ENCODE measurements at places on chromosomes 16 and 17.

DNA sequence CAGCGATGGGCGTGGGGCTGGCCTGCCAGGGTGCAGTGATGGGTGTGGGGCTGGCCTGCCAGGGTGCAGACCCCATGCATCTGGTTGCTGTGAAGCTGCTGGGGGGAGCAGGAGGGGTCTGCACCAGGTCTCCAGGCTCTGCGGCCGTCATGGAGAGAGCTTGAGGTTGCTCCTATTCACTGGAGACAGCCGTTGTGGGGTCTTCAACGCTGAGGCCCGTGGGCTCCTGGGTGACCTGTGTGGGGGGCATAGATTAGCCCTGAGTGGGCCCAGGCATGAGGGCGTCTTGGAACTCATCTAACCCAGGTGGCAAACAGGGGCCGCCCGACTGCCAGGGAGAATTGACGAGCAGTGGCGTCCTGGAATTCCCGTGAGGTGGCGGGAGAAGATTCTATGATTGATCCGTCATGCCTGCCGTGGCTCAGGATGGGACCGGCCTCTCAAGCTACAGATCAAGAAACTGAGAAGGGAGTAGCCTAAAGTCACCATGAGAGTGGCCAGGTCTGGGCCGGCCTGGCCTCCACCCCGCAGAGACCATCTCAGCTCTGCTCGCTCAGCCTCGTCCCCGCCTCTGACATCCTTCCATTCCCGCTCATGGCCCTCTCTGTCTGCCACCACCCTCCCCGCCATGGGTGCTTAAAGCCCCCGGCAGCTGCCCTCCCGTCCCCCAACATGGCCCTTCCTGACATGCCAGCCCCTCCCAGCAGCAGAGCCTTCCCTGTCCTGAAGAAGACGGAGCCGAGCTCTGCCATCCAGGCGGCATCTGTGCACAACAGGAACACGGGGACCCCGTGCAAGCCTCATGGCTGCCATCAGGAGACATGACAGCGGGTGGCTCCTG is 50.7 kb upstream of the ACSF3 start:
- DNase-seq, result no peak

GRCh38 chr17:65121916-65122806 is 15.0 kb upstream of the RGS9 start:
- no peak for DNase-seq

- no peak for DNase-seq
Measured at GRCh38 chr16:71242036-71242435, 11.5 kb upstream of the HYDIN start.

GRCh38 chr17:35170968-35171771 is 23.0 kb downstream of the SLC35G3 start:
- peak; percentile 8 for DNase-seq

GRCh38 chr17:7745748-7746470 is 28.4 kb downstream of the DNAH2 start:
- no peak for DNase-seq

GRCh38 chr16:19384656-19385055 is 33.0 kb upstream of the TMC5 start:
- DNase-seq, result no peak

- no peak for DNase-seq
Measured at GRCh38 chr16:9868606-9869149, 313.6 kb downstream of the GRIN2A start.

- DNase-seq, result no peak
Measured at GRCh38 chr17:74126179-74126900, 77.1 kb upstream of the RPL38 start.

DNA sequence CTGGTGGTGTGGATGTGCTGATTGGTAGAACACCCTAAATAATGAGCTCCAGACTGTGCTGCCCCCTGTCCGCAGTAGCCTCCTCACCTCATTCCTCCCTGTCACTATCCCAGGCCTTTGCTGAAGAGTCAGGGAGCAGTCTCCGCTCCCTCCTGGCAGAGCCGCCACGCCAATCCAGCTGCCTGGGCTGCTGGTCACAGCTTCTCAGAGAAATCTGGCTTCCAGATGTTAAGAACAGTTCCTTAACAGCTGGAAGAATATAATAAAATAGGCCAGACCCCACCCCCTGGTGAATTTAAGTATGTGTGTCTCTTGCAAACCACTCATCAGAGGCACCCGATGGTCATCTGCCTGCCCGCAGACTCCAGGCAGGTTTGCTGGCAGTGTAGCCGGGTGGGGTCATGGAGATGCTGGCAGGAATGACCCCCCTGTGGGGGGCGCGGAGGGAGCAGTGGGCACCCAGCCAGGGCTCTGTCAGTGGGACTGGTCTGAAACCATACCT is 161.0 kb downstream of the CCDC182 start:
- DNase-seq, result no peak

GRCh38 chr17:76710863-76711611 is at the start of gene MXRA7:
MXRA7 (minus strand) TSS chr17:76710965; CDS start chr17:76710946, 19 bp downstream.
- no peak for DNase-seq

- DNase-seq, result no peak
Measured at GRCh38 chr16:12159028-12159427, 182.5 kb downstream of the SNX29 start.

GRCh38 chr17:65977041-65977440 is 214.9 kb downstream of the CEP112 start:
- no peak for DNase-seq

GRCh38 chr16:13839577-13839976 is 80.4 kb upstream of the ERCC4 start:
- DNase-seq, result no peak

GRCh38 chr16:30406795-30407101 is 658 bp upstream of the ZNF771 start:
- no peak for DNase-seq

GRCh38 chr16:28845761-28846079 is 428 bp downstream of the TUFM start:
- DNase-seq, result no peak

- DNase-seq, result no peak
Measured at GRCh38 chr17:75344666-75345065, 55.4 kb upstream of the SLC25A19 start.

DNA sequence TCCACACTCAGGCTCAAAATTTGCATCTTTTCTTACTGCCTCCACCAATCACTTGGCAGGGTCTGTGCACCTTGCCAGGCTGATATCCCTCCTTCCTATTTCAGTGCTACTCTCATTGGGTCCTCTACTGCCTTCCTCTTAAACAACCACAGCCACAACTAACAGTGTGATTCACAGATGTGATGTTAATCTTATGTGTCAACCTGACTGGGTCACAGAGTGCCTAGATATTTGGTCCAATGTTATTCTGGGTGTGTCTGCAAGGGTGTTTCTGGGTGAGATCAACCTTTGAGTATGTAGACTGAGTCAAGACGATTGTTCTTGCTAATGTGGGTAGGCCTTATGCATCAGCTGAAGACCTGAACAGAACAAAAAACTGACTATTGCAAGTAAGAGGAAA is 51.3 kb upstream of the IRX6 start:
- DNase-seq, result no peak

GRCh38 chr16:58422809-58423208 is 30.5 kb downstream of the GINS3 start:
- no peak for DNase-seq

GRCh38 chr16:47162670-47163420 is 19.1 kb upstream of the NETO2 start:
- DNase-seq, result no peak

GRCh38 chr17:64617125-64617780 is 44.9 kb downstream of the SMURF2 start:
- no peak for DNase-seq

DNA sequence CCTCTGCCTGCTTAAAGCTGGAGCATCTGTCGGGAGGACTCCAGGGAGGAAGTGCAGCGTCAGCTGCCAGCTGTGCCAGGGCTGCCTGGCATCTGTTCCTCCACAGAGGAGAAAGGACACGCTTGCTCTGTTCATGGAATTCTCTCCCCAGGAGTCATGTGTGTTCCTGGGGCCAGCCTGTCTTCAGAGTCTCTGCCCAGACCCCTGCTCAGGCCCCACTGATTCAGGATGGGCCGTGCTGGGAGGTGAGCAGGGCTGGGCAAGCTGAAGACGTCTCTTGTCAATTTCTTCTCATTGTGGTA is 24.2 kb downstream of the CRISPLD2 start:
- no peak for DNase-seq

GRCh38 chr17:82519971-82520903 is 705 bp downstream of the FOXK2 start:
- DNase-seq, result peak; percentile 43

GRCh38 chr17:67221062-67221998 is 23.7 kb downstream of the HELZ start:
- DNase-seq, result no peak

DNA sequence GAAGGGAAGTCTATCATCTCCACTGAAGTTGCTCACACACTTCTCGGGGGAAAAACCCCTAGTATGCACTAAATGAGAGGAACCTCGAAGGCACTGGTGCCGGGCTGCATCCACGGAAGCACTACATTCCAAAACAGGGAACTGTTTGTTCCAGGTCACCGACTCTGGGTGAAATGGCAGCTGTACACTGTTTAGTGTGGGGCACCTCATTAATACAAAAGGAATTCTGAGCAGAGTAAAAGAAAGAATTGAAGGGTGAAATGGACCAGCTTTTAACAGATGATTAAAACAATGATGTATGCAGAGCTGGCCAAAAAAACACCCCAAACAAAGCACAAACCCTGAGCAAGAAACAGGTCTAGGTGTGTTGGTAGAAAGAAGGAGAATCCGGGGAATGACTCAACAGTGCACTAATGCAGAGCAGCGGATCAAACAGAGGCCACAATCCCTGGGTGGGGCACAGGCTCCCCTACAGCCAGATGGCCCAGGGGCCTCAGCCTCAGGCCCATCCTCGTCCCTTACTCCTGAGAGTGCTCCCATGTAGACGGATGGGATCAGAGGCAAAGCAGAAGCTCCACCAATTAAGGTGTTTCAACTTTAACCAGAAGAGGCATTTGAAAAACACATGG is 161.5 kb downstream of the ZFHX3 start:
- no peak for DNase-seq

GRCh38 chr16:5024632-5025031 is 9.1 kb downstream of the NAGPA start:
- no peak for DNase-seq

DNA sequence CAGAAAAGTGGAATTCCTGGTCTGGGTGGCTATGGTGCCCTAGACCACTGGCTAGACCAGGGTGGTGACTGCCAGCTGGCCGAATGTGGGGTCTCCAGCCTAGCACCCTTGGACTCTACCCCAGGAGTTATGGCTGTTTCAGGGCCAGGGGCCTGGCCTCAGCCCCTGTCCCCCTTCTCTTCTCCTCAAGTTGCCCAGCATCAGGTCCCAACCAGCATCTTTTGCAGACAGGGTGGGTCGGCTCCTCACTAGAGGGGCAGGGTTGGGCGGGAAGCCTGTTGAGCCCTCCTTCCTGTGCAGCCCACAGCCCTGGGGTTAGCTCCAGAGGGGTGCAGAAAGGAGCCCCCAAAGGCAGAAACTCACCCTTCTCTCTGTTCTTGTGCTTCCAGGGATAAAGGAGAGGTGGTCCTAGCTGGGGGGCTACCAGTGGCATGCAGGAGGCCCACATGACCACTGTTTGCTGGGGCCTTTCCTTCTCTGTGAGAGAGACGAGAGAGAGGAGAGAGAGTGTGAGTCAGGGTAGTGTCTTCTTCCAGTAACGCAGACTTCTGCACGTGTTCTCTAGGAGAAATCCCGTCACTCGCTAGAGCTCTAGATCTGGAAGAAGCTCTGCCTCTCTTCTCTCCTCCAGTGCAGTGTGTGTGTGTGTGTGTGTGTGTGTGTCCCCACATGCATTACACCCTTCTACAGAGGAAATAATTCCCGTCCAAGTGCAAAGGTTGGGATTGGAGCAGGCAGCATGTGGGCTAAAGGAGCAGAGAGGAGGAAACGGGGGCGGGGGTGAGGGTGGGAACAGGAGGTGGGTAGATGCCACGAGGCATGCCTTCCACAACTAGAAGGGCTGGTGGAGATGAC is 209.4 kb downstream of the SEC14L1 start:
- no peak for DNase-seq

GRCh38 chr16:83501481-83501880 is 306.3 kb upstream of the HSBP1 start:
- no peak for DNase-seq

DNA sequence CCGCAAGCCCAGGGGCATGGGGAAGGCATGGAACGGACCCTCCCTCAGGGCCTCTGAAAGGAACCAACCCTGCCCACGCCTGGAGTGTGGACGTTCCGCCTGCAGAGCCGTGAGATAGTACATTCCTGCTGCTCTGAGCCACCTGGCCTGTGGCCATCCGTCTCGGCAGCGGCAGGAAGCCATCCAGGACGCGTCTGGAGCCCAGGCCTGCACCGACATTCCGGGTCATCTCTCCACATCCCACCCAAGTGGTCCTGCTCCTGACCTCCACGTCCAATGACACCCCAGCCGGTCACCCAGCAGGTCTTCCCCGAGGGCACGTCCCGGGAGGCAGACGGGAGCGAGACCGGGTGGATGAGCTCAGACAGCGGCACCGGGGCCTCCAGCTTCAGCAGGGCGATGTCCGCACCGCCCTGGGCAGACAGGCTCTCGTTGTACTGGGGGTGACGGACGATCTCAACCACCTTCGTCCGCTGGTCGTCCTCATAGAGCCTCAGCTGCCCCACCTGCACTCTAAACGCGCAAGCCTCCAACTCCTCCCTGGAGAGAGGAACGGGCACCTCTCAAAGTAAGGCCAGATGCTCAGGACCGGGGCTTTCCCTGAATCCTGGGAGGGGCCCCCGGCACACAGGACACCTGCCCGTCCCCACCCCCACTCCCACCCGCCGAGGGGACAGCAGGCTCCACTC is 21.3 kb upstream of the UBE2I start:
- DNase-seq, result no peak

GRCh38 chr16:49021136-49021535 is 260.5 kb downstream of the CBLN1 start:
- no peak for DNase-seq

DNA sequence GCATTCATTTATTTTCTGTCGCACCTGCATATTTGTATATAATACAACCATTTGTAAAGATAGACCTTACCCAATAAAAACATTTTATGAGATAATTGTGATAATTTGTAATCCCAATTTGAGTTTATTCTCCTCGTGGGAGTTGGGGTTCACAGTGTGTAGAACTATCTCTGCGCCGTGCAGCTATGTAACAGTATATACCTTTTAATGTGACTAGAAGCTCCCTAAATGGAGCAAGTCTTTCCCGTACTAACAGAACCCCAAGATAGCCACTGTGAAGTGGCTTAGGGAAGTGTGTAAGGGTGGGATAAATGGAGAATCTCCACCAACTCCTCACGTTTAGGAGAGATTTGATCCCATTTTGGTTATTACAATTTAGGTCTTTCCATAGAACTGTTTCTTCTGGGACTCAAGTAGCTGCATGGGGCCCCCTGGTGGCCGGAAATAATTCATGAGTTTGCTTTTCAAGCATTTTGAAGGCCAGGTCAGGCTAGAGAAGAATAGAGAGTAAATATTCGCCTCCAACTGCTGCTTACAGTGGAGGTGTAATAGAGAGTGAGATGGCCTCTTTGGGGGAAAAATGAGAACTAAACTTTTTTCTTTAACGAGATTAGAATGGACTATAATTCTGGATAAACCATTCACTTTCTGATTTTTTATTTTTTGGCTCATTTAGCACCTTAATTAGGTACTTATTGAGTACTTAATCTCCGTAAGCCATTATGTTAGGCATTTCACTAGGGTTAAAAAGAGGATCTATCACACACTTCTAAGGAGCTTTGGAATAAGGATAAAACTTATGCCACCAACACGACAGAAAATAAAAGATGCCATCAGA is 4.5 kb downstream of the TMEM100 start:
- peak; percentile 3 for DNase-seq

- DNase-seq, result no peak
Measured at GRCh38 chr16:73883126-73883525, 413.5 kb upstream of the PSMD7 start.
